ENCODE measurements at places on chromosomes 4 and X.

GRCh38 chr4:109029987-109030386 is 267.1 kb upstream of the ETNPPL start:
- no peaks in the 10 kb centered on the region for H3K27me3 ChIP-seq
- H3K27ac ChIP-seq, result no peak overlapping the region
- no peak overlapping the region for H3K4me3 ChIP-seq

DNA sequence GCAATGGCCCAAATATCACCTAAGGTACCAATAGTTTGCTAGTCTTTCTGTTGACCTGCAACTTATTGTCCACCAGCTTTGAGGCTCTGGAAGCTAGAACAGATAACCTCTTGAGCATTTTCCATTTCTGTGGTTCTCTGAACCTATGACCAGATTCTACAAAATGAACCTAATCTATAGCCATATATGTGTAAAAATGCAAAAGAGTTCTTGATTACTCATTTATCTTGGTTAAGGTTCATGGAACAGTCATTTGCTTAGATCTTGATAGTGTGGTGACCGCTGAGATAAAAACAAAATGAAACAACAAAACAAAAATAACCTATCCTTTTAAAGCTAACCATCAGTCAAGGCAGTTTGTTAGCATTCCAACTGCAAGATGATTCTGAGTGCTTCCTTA is 9.3 kb upstream of the GATB start:
- H3K27ac ChIP-seq, result no peak overlapping the region
- no peak overlapping the region for H3K4me3 ChIP-seq
- DNase-seq, result no peak
- no peaks in the 10 kb centered on the region for H3K36me3 ChIP-seq

DNA sequence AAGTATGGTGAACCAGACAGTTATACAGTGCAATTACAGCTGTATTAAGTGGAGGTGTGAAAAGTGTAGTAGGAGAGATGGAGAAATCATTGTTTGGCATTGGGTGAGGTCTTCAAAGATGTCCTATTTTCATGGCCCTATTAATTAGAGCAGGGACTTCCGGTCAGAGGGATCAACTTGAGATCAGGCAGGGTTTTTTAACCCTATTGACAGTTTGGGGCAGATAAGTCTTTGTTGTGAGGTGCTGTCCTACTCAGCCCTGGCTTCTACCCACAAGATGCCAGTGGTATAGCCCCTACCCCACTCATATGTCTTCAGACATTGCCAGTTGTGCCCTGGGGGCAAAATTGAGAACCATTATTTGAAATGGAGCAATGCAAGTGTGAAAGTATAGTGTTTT is 9.9 kb downstream of the USP9X start:
- no peaks in the 10 kb centered on the region for H3K27me3 ChIP-seq
- H3K4me3 ChIP-seq, result no peak overlapping the region
- no peak for DNase-seq
- peaks cover 25% of the 10 kb centered on the region for H3K4me1 ChIP-seq
- H3K27ac ChIP-seq, result no peak overlapping the region

DNA sequence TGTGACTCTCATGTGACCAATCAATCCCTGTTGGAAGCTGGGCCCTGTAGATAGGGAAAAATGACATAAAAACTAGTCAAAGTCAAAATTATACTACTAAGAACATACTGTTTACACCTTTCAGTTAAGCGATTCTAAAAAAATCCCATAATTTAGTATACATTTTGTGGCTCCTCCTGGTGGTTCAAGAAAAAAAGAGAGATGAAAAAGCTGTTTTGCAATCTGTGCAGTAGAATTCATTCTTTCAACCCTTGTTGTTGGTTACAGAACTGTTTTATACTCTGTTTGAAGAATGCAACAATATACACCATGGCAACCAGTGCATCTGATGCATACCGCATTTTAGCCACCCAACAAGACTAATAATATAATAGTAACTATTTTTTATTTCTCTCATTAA is 66.8 kb upstream of the ANK2 start:
- H3K27me3 ChIP-seq, result no peaks in the 10 kb centered on the region
- H3K4me1 ChIP-seq, result no peaks in the 10 kb centered on the region
- DNase-seq, result no peak
- no peak overlapping the region for H3K4me3 ChIP-seq

DNA sequence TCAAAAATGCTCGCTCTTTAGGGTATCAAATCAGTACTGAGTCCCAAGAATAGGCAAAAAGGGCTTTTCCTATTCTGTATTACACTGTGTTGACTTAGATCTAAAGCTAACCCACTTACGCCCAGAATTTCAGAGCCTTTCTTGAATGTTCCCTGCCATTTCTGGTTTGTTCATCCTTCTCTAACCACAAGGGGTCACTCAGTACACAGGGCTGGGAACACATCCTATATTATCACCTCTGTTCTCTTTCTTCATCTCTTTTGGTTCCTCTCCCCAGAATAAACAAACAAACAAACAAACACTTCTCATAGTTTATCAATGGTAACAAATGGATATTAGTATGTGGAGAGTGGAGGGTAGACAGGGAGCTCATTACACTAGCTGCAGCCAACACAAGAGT is 25.5 kb upstream of the MORC4 start:
- no peaks in the 10 kb centered on the region for H3K4me1 ChIP-seq
- no peak overlapping the region for H3K4me3 ChIP-seq
- no peaks in the 10 kb centered on the region for H3K36me3 ChIP-seq
- H3K27me3 ChIP-seq, result no peaks in the 10 kb centered on the region
- no peak overlapping the region for H3K27ac ChIP-seq
- no peak for DNase-seq

GRCh38 chrX:82534086-82534597 is 973.9 kb upstream of the POU3F4 start:
- H3K36me3 ChIP-seq, result no peaks in the 10 kb centered on the region
- no peaks in the 10 kb centered on the region for H3K27me3 ChIP-seq
- DNase-seq, result no peak
- no peak overlapping the region for H3K27ac ChIP-seq

DNA sequence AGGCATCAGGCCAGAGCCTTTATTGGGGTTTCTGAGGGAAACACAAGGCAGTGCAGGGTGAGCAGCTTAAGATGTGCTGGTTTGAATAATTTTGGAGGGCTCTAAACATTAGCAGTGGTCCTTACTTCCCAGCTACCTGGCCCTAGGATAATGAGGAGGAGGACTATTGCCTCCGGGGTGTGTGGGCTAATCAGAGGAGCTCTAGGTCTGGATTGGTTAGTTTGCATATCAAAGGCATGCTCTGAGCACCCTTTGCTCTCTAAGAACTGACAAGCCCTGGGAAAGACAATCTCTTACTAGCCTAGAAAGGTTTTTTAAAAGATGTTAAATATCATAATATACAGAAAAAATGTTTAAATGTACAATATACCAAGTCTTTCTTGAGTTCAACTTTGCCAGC is 58.4 kb downstream of the RXFP1 start:
- no peaks in the 10 kb centered on the region for H3K4me1 ChIP-seq
- no peak overlapping the region for H3K4me3 ChIP-seq

- H3K27ac ChIP-seq, result no peak overlapping the region
- H3K4me1 ChIP-seq, result no peaks in the 10 kb centered on the region
- DNase-seq, result no peak
- H3K27me3 ChIP-seq, result no peaks in the 10 kb centered on the region
- H3K36me3 ChIP-seq, result no peaks in the 10 kb centered on the region
Observed at GRCh38 chr4:23728971-23729370, 160.9 kb downstream of the PPARGC1A start.

DNA sequence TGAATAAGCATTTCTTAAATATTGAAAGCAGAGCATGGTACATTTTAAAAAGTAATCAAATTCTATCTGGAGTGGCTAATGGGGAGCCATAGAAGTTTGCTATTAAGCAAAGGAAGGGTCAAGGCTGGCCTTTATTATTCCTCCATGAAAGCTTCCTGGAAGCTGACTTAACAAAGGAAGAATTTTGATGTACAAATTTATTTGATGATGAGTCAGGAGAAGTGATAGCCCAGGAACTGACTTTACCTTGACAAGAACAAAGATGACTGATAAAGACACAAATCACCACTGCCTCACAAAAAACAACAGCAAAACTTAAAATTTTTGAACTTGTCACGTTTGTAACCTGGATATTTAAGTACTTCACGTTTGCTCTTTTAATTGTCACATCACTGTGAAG is 872.1 kb downstream of the PCDH7 start:
- H3K27ac ChIP-seq, result no peak overlapping the region
- H3K36me3 ChIP-seq, result no peaks in the 10 kb centered on the region

GRCh38 chrX:19747652-19748610 is 139.5 kb downstream of the SH3KBP1 start:
- DNase-seq, result no peak
- no peak overlapping the region for H3K4me3 ChIP-seq
- H3K27ac ChIP-seq, result no peak overlapping the region
- H3K27me3 ChIP-seq, result no peaks in the 10 kb centered on the region
- no peaks in the 10 kb centered on the region for H3K4me1 ChIP-seq

GRCh38 chr4:119040694-119041185 is 94.9 kb upstream of the MYOZ2 start:
- H3K4me1 ChIP-seq, result peaks cover 8% of the 10 kb centered on the region
- no peak overlapping the region for H3K4me3 ChIP-seq
- no peak for DNase-seq
- no peaks in the 10 kb centered on the region for H3K36me3 ChIP-seq
- no peaks in the 10 kb centered on the region for H3K27me3 ChIP-seq
- H3K27ac ChIP-seq, result peak overlapping the region; percentile 63

DNA sequence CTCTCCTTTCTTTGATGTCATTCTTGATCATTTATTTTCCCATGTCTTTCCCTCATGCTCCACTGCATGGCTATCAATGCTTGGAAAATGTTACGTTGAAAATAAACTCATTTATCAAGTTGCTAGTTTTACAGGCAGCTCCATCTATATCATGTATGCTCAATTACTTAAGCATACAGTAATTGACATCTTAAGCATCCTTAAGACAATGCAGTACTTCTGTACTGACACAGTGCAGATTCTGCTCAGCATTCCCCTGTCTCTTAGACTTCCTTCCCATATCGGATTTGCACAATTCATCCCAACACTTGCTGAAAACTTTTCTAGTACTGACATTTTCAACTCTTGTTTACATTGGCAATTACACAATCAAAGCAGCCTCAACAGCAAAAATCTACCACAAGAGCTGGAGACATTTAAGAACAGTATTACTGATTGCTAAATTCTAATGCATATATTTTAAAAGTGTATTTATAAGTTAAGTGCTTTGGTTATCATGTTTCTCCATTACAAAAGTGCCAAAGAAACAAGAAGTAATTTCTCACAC is 165.6 kb downstream of the ATP10D start:
- no peaks in the 10 kb centered on the region for H3K36me3 ChIP-seq
- H3K27ac ChIP-seq, result no peak overlapping the region
- DNase-seq, result no peak

DNA sequence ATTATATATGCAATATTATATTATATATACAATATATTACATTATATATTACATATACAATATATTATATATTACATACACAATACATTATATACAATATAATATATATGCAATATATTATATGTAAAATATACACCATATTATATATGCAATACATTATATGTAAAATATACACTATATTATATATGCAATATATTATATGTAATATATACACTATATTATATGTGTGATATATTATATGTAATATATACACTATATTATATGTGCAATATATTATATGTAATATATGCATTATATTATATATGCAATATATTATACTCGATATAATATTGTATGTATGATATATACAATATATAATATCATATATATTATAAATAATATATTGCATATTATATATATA is 457.4 kb downstream of the SMARCA1 start:
- no peaks in the 10 kb centered on the region for H3K4me1 ChIP-seq
- no peaks in the 10 kb centered on the region for H3K36me3 ChIP-seq
- no peak for DNase-seq
- H3K4me3 ChIP-seq, result no peak overlapping the region
- no peak overlapping the region for H3K27ac ChIP-seq

DNA sequence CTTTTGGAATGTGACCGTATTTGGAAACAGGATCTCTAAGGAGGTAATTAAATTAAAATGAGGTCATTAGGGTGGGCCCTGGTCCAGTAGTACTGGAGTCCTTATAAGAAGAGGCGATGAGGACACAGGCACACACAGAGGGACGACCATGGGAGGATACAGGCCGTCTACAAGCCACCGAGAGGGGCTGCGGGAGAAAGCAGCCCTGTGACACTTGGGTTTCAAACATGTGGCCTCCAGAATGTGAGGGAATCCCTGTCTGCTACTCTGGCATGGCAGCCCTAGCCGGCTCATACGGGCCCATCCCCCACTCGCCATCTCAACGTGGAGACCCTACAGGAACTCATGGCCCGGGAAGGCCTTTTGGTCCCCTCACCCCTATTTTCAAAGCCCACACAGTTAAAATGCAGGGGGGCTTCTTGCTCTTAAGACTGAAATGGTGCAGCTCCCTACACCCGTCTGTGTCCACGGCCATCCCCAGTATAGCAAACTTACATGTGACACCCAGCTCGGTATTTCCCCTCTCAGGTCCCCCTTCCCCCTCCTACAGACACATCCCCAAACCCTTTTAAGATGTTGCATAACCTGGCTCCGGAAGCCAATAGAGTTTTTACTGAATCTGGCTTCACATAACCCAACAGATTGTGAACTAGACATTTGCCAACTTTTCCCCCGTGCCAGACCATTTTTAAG is 124.1 kb upstream of the TBL1X start:
- DNase-seq, result peak; percentile 6
- H3K4me1 ChIP-seq, result peaks cover 14% of the 10 kb centered on the region
- H3K4me3 ChIP-seq, result no peak overlapping the region

DNA sequence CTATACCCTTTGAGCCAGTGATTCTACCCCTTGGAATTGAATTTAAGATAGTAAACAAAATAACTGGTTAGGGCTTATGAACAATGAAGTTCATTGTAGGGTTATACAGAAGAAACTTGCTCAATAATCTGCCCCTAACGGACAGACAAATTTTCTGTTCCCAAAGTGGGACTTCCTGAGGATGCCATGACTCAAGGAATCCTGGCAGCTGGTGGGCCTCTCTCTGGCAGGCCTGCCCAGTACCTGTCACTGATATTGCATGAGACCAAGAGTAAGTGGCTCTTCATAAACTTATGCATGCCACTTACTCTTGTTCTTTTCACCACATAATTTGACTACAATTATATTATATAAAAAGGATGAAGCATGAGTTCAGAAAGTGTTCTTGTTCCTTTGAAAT is 41.5 kb downstream of the GPRIN3 start:
- no peaks in the 10 kb centered on the region for H3K27me3 ChIP-seq
- H3K4me3 ChIP-seq, result no peak overlapping the region
- H3K27ac ChIP-seq, result no peak overlapping the region

DNA sequence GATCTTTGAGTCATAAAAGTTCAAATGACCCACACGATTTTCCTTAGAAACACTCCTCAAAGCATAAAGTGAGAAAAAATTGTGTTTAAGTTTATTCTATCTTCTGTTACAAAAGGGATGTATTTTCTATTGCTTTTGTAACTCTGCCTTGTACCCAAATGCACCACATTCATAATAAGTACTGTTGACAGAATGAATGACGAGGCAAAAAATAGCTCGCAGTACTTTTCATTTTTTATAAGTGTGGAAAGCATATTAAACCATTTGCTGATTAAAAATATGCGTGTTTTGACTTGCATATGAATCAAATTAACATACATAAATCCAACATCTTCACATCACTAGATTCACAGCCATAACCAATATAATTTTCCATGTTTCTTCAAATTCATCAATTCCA is 11.2 kb upstream of the TSPAN5 start:
- H3K27ac ChIP-seq, result no peak overlapping the region
- no peaks in the 10 kb centered on the region for H3K36me3 ChIP-seq
- H3K4me1 ChIP-seq, result no peaks in the 10 kb centered on the region
- H3K27me3 ChIP-seq, result no peaks in the 10 kb centered on the region
- DNase-seq, result no peak
- no peak overlapping the region for H3K4me3 ChIP-seq

- H3K4me3 ChIP-seq, result no peak overlapping the region
- H3K27me3 ChIP-seq, result no peaks in the 10 kb centered on the region
- H3K36me3 ChIP-seq, result no peaks in the 10 kb centered on the region
- H3K27ac ChIP-seq, result no peak overlapping the region
- no peaks in the 10 kb centered on the region for H3K4me1 ChIP-seq
Observed at GRCh38 chr4:65696436-65696835, 26.1 kb upstream of the EPHA5 start.

Data from thyroid gland (tissue), 4 donors.